Stimulated activated CD4-positive, alpha-beta T cell treated with anti-CD3 and anti-CD28 coated beads, TNF-alpha, amount 100 ng/mL, for 1 hour (primary cell): ENCODE measurements at places on chromosomes 5 and 9.

GRCh38 chr9:95433096-95433819 is 83.5 kb downstream of the PTCH1 start:
- DNase-seq: no peak

DNA sequence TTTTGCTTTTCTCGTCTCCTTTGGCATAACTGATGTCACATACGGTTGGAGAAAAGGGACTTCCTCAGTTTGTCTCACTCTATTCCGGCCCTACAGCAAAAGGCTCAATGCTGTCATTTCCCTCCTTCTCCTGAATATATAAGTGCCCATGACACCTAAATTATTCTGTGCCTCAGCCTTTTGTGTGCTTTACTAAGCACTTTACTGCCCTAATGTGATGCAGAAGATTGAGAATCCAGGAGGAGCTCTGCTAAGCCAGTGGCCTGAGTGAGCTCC is 7.6 kb downstream of the CD180 start:
- DNase-seq: no peak

DNA sequence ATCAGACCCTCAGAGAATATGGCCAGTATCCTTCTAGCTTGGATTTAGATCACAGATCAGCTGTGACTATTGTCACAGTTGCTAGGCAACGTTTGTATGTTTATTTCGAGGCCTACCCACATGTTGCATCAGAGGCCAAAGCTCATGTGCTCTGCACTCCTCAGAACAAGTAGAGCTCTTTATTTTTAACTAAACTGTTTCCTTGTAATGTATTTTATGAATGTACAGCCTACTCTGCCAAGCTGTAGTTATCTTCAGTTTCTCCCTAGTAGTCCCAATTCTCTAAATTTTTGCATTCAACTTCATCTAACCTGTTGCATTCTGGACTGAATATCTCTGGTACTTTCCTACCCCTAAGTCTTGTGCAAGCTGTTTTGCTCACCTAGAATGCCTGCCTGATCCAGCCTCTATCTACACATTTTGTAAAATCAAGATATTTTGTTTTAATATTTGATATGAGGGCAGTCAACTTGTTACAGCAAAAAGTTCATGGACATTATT is 52.8 kb downstream of the CAST start:
- DNase-seq: no peak

DNA sequence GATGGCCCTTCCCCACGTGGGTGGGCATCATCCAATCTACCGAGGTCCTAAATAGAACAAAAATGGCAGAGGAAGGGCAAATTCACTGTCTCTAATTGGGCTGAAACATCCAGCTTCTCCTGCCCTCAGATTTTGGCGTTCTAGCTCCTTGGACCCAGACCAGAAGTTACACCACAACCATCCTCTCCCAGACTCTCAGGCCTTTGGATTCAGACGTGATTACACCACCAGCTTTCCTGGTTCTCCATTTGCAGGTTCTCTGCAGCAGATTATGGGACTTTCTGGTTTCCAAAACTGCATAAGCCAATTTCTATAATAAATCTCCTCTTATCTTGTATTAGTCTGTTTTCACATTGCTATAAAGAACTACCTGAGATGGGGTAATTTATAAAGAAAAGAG is 73.6 kb upstream of the STARD4 start:
- DNase-seq: no peak

DNA sequence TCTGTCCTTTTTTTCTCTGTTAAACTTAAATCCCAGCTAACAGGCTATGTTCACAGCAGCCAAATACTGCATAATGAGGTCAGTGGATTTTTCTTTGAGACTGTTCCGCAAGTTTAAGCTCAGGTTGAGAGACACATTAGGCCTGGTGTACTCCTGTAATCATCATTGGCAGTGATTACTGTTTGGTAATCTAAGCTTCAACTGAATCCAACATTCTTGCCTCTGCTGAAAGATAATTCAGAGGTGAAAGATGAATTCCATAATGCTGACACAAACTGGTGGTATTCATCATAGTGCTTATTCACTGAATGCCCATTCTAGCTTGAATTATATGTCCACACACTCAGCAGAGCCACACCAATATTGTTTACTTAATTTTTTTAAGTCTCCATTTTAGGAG is 108.5 kb downstream of the NFIB start:
- DNase-seq: no peak

DNA sequence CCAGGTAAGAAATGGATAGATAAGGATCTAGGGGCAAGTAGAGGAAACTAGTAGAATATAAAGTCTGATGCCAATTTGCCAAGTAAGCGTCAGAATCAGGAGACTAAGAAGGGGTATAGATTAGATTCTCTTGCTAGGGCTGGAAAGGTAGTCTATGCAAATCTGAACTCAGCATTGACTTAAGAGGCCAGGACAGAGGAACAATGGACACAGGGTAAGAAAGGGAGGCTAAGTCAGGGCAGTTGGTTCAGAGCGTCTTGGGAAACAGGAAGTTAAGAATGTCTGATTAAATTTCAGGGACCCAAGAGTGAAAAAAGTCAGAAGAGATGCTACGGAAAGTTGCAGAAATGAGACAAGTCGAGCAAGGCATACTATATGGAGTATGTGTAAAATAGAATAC is 263.2 kb upstream of the HAPLN1 start:
- DNase-seq: no peak

GRCh38 chr9:119026120-119026519 is 343.1 kb downstream of the BRINP1 start:
- DNase-seq: no peak

- DNase-seq: no peak
Measured at GRCh38 chr5:169917500-169917899, 62.8 kb downstream of the INSYN2B start.

GRCh38 chr5:35990941-35991611 is at the start of gene UGT3A1:
TSS of gene UGT3A1 (minus strand) at chr5:35991390. CDS start at chr5:35991240, 150 bp downstream.
- DNase-seq: no peak

GRCh38 chr9:104322596-104322995 is 181.5 kb upstream of the OR13F1 start:
- DNase-seq: no peak

DNA sequence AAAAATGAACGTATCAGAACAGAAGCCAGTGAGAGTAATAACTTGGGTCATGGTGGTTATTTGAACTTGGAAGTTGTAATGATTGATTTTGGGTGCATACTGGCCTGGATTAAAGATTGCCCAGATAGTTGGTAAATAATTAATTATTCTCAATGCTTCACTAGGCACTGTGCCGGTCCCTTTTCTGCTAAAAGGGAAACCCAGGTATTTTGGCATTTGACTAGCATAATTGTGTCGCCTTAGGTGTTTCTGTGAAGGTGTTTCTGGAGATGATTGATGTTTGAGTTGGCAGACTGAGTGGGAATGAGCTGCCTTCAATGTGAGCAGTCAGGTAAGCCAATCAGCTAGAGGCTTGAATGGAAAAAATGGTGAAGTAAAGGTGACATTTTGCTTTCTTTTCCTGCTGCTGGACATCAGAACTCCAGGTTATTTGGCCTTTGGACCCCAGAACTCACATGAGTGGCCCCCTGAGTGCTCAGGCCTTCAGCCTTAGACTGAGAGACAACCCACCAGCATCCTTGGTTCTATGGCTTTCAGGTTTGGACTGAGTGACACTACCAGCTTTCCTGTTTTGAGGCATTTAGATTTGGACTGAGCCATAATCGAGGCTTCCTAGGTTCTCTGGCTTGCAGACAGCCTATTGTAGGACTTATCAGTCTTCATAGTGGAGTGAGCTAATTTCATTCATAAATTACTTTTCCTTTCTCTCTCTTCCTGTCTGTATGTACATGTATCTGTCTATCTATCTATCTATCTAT is 120.7 kb upstream of the PAPPA start:
- no peak for DNase-seq

- no peak for DNase-seq
Measured at GRCh38 chr5:177604116-177604521, 4.2 kb downstream of the B4GALT7 start.
